Dermis lymphatic vessel endothelial cell (primary cell): ENCODE measurements at places on chromosomes 12 and 14. TPM values are rescaled to one million over a fixed set of nuclear protein-coding genes. Genes with fewer than 3 reads are reported as not detected.

The STAT6 gene
- total RNA-seq = 0.69 and 5.4 TPM in 2 replicates

The STON2 gene
- 175 and 327 TPM in 2 replicates for total RNA-seq

The A2M gene
- 59.6 and 71.5 TPM in 2 replicates for total RNA-seq

The NCKAP5L gene
- total RNA-seq = 6.1 and 6.9 TPM in 2 replicates

The MAP1LC3B2 gene
- total RNA-seq = 0.43 TPM in 2 replicates

The ART4 gene
- 54.1 and 80.9 TPM in 2 replicates for total RNA-seq

The NPFF gene
- not detected in 2 replicates for total RNA-seq

The RNASE4 gene
- 12.8 and 19.3 TPM in 2 replicates for total RNA-seq

The EXOC3L4 gene
- 0.09 TPM in 1 of 2 replicates, not detected in the other for total RNA-seq
